Upper lobe of right lung (tissue), 1 donor: ENCODE measurements at places on chromosomes 7 and 10.

- DNase-seq = peak; percentile 78
These were observed 64.6 kb downstream of the THNSL1 start for GRCh38 chr10:25080880-25081581.

DNA sequence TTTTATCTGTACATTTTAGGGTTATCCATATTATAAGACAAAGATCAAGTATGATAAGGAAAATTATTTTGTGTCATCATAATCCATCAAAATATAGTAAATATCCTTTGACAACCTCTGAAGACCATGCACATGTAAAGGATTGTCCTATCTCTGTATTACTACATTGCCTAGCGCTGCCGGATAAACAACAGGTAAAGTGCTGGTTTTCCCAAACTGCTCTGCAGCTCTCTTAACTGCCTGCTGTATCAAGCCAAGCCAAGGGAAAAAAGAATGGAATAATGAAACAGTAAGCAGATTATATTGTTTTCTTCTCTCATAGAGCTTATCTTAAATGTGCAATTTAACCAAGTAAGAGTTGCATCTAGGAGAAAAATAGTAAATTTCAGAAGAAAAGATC is 70.8 kb downstream of the PTF1A start:
- no peak for DNase-seq

DNA sequence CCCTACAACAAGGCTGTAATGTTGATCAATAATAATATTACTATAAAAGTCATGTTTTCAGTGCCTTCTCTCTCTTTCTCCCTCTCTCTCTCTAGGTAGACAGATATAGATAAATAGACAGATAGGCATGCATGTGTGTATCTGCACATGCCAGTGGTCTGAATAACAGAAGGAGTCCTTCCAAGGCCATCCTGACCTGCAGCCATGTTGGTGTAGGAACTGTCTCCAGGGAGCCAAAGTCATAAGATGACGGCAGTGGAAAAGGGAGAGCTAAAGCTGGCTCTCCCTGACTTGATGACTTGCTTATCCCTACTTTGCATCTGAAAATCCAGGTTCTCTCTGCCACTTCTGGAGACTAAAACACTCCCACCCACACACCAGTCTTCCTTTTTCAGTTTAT is 113.0 kb downstream of the TRIL start:
- DNase-seq = no peak

DNA sequence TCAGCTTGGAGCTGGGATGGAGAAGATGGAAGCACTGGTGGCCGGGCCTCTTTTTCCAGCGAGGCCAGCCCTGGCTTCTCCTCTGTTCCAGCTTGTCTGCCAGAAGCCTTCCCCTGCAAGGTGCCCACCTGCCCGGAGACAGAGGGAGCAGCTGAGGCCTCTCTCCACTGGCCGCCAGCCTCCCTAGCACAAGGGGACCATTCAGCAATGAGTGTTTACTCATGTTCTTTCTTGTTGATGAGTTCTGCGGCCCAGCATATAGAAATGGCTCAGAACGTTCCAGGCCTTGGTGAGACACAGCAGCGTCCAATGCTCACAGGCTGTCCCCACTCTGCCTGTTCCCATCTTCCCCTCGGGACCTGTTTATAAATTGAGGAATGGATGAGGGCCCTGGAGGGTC is 47.3 kb downstream of the CHST3 start:
- DNase-seq = no peak

GRCh38 chr10:16712883-16713282 is 104.3 kb downstream of the RSU1 start:
- DNase-seq = no peak

GRCh38 chr7:2818121-2818520 is 26.0 kb downstream of the GNA12 start:
- DNase-seq = no peak
